ENCODE measurements at places on chromosomes 6 and 20.

DNA sequence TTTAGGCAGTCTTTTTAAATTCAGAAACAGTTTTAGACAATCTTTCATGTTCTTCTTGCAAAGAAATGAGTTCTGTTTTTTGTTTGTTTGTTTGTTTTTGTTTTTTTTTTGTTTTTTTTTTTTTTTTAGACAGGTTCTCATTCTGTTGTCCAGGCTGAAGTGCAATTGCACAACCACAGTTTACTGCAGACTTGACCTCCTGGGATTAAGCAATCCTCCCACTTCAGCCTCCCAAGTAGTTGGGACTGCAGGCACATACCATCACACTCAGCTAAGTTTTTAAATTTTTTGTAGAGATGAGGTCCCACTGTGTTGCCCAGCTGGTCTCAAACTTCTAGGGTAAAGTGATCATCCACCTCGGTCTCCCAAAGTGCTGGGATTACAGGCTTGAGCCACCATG lies 96.2 kb downstream of the OTOR start:
- DNase-seq: no peak

GRCh38 chr6:80967609-80968008 lies 784.9 kb downstream of the TENT5A start:
- no peak for DNase-seq

DNA sequence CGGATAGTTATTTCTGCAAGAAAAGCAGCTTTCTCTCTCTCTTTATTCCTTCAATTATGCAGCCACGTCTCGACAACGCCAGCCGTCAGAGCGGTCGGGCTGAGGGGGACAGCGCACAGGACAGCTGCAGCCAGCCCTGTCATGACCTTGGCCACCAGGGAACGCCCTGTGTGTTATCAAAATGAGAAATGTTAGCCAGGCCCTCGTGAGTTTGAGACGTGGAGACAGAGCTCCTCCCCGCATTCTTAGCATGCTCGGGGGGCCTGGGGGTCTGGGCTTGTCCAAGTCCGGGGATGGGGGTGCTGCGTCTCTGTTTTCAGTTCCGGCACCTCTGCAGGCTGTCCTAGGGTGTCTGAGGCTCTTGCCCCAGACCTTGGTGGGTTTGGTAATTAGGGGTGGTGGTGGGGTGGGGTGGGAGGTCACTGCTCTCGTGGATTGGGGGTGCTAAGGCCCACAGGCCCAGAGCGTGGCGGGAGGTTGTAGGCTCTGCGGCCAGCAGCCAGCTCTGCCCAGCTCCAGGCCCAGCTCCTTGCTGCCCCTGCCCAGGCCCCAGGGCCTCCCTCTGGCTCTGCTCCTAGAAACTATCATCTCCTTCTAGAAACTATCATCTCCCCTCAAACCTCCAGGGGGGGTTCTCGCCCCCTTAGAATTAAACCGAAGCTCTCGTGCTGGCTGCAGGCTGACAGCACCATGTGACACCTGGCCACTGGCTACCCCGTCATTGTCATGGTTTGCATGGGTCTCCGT lies 54.3 kb upstream of the GATA5 start:
- DNase-seq: no peak

DNA sequence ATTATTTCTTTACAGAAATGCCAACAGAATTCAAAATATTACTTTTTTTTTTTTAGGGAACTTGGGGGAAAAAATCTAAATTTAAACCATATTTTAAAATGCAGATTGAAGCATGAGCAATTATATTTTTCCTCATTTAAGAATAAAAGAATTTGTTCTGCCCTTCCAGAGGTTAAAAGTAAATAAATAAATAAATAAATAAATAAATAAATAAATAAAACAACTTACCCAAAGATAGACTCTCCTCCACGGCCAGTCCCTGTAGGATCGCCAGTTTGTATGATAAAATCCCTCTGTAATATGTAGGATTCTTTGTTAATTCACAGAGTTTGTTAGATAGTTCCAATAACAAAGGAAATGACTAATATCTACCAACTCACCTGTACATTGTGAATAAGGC lies 4.7 kb downstream of the PPIL4 start:
- no peak for DNase-seq

GRCh38 chr6:22029171-22029570 lies 267.7 kb downstream of the PRL start:
- no peak for DNase-seq

DNA sequence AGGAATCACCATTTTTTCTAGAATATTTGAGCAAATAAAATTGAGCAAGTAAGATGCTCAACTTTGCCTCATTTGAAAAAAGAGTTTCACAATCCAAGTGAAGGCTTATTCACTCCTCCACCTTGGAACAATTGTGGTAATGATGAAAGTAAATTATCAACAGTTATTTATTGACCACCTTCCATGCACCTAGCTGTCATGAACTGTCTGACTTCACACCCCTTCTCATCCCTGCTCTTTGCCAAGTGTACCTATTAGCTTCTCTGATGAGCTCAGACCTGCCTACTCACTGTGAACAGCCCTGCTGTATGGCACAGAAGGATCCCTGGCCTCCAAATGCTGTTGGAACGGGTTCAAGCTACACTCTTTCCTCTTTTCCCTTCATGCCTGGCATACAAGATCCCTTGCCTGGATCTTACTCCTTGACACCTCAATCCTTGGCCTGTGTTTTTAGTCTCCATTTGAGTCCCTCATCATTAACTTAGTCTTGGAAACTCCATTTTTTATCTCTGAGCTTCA lies 99.0 kb upstream of the PREP start:
- no peak for DNase-seq

DNA sequence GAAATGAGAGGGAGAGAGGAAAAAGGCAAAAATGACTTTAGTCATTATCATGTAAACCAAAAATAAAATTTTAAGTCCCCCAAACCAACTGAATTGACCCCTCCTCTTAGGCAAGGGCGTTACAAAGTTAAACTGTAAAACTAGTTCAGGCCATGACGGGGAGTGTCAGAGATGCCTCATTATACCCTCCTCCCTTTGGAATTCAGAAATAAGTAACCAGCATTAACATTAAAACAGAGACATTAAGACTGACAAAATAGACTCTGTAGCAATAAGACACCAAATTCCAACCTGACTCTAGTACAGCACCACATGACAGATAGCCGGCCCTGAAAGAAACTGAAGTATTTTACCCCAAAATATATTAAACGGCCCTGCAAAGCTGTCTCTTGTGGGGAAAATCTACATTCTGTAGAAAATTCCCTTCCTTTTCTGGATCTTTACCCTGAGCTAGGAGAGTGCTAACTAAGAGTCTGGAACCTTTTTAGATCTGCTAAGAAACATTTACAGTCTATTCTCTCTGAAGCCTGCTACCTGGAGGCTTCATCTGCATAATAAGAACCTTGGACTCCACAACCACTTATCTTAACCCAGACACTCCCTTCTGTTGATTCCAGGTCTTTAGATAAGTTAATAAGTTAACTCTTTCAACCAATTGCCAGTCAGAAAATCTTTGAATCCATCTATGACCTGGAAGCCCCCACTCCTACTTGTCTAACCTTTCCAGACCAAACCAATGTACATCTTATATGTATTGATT lies 150.7 kb downstream of the PKHD1 start:
- no peak for DNase-seq

DNA sequence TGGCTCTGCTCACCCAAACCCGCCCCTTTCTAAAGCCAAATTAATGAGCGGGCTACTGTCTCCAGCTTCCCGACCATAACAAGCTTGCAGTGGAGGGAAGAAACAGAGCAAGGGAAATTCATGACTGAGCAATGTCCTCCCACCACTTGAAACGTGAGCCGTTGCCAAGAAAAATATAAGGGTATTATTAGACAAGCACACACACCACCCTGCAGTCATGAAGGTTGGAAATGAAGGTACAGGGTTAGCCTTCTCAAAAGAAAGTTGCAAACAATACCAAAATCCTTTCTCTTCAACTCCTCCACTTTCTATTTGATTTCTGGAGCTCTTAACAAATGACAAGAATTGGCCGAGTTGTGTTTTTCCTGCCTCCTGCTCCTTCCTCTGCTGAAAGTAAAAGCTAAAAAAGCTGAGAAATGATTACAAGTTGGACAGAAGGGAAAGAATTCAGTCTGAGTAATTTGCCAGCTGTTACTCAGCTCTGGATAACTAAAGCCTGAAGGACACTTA lies 151.1 kb upstream of the B3GAT2 start:
- no peak for DNase-seq

GRCh38 chr6:149499066-149499465 lies 14.3 kb upstream of the ZC3H12D start:
- no peak for DNase-seq

DNA sequence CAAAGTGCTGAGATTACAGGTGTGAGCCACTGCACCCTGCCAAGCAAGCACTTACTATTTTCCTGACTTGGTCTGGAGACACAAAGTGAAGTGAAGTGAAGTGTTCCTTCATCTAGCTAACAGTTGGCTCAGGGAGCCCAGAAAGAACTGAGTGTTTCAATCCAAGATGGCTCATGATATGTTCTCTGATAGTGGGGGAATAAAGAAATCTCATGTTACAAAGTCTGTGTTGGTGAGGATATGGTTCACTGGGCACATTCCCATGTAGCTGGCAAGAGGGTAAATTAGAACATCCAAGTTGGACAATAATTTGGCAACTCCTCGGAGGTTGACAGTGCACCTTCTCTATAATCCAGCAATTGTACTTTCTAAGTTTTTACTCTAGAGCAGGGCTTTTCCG lies 5.0 kb upstream of the ITPR3 start:
- DNase-seq: no peak

- DNase-seq: no peak
These were observed 21.5 kb upstream of the SMIM13 start for GRCh38 chr6:11072101-11072500.

GRCh38 chr20:25720285-25720684 lies 23.6 kb upstream of the ZNF337 start:
- DNase-seq: no peak

DNA sequence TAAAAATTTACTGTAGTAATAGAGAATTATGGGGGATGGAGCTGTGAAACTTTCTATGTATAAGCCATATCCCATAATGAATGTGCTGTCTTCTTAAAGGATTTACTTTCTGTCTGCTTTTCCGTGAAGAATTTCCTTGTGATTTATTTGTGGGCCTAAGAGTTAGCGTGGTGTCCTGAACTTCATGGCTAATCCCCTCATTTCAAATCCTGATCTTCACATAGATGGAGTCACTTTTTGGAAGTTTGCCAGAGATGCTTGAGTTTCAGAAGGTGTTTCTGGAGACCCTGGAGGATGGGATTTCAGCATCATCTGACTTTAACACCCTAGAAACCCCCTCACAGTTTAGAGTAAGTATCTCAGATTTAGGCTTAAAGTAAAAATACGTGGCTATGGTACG lies 19.4 kb upstream of the CLDN20 start:
- no peak for DNase-seq

DNA sequence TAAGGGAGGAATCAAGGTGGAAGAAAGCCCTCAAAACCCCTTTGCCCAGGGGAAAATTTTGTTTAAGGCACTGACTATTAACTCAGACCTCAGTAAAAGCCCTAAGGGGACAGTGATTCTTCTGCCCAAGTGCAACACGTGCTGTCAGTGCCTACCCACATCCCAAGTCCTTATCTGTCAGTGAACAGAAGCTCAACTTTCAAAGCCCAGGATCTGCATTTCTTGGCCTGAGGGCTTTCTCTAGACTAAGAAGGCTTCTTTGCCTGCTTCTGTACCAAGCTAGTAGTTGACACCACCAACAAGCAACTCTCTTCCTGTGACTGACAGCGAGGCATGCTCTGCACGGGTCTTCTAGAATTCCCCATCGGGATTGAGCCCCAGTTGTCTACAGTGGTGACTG lies 416.0 kb upstream of the SPTLC3 start:
- DNase-seq: no peak

DNA sequence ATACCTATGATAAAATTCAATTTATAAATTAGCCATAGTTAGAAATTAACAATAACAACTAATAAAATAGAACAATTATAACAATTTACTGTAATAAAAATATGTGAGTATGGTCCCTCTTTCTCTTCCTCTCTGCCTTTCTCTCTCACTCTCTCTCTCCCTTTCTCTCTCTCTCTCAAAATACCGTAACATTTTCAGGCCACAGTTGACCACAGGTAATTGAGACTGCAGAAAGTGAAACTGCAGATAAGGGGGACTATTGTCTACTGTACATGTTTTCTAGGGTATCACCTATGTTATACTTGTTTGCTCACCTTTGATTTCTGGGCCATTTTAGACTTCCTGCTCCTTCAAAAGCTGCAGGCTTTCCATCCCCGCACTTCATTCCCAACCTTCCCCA lies 46.8 kb downstream of the LY86 start:
- no peak for DNase-seq

DNA sequence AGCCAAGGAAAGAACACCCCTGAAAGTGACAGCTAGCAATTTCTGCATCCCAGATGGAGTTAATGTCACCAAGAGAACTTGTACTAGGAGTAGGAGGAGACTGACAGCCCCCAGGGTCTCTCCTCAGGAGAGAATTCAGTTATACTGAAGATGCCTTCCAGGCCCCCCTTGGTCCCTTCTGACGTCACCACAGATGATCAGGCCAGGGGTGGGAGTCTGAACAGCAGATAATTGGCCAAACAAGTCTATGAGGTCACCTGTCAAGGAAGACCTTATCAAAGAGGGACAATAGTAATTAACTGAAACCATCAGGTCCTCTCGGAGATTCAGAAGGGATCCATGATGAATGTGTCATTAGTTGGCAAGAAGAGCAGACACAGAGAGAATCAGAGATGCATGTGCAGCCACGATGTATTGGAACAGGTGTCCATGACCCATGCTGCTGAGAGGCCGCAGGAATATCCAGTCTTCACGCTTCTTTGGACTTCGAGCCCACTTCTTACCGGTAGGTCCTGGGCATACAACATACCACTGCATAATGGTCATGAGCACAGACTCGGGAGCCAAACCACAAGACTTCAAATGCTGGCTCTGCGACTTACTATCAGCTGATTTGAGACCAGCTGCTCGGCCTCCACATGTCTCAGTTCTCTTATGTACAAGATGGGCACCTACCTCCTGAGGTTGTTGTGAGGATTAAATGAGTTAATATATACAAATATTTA lies 10.2 kb downstream of the TRIM10 start:
- no peak for DNase-seq

GRCh38 chr20:47927944-47928343 lies 142.7 kb upstream of the SULF2 start:
- no peak for DNase-seq

DNA sequence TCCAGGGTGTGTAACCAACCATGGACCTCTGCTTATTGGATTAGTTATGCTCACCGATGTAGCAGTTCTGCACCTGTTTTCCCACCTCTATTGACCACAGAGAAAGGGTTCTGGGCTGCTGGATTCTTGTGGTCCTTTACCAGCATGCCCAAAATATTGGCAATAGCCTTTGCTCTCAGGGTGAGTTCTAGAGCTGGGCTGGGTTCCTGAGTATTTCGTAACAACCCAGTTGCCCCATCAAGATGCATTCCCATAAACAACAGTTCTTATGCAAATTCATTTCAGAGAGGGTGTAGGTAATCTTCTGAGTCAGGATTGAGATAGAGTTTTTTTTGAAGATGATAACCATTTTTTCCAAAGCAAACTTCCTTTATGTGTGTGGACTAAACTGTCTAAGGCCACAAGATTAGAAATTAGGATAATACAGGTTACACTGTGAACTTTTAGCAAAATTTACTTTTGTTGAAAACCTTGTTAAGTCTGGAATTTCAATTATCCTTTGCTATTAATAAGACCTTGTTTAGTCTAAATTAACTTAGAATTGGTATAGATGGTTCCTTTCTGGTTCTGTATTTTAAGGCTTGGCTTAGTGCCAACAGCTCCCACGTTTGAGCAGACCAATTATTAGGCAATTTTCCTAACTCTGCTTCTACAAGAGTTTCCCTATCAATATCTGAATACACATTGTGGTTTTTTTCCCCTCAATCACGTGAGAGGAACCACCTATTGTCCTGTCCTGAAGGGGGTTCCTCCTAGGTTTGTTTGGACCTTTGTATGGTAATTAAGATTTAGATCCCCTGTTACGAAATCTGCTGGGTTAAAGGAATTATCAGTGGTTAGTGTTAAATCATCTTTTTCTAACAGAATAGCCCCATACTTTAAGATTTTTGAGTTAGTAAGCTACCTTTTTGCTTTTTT lies 46.1 kb downstream of the TBX18 start:
- DNase-seq: no peak

Measured in activated CD8-positive, alpha-beta memory T cell treated with anti-CD3 and anti-CD28 coated beads for 24 hours (primary cell).